ENCODE measurements at places on chromosomes 2 and 18.

DNA sequence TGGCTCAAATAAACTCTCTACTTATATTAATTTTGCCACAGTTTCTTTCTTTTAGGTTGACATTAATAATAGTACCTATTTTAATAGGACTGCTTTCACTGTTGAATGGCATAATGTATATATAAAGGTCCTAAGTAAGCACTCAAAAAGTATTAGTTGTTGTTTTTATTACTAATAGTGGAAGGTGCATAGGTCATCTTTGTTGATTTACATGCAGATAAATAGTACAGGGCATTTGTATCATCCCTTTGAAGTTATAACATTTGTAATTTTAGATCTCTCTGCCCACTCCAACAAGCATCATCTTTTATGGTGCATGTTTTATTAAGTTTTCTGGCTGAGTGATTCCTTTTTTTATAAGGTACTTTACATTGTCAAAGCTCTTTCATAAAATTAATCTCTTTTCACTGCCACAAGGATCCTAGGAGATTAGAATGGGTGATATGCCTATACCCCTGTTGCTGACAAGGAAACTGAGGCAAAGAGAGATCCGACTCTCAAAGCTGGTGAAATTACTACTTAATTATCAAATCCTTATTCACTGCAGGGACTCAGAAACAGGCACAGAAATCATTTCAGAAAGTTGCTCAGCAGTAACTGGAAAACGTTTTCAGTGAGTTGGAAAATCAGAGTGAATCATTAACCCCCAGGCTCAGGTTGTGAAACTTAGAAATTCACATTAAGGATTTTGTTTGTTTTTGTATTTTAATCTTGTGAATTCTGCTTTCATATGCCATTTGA, 299.6 kb downstream of the AGPS start:
- no peak for DNase-seq

DNA sequence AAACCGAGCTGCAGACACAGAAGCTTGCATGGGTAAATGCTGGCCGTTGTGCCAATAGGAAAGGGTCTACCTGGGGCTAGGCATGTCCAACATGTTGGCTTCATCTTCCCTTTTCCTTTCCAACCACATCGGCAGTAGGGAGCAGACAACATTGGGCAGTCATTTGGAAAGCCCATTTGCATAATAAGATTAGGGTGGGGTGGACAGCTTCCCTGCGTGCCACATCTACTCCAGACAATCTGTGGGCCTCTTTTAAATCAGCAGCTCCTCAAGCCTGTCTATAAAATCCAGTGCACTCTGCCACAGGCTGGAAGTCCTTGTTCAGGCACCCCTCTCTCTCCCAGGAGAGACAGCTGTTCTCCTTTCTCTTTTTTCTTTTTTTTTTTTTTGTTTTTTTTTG, 203.6 kb upstream of the KYNU start:
- DNase-seq: no peak

DNA sequence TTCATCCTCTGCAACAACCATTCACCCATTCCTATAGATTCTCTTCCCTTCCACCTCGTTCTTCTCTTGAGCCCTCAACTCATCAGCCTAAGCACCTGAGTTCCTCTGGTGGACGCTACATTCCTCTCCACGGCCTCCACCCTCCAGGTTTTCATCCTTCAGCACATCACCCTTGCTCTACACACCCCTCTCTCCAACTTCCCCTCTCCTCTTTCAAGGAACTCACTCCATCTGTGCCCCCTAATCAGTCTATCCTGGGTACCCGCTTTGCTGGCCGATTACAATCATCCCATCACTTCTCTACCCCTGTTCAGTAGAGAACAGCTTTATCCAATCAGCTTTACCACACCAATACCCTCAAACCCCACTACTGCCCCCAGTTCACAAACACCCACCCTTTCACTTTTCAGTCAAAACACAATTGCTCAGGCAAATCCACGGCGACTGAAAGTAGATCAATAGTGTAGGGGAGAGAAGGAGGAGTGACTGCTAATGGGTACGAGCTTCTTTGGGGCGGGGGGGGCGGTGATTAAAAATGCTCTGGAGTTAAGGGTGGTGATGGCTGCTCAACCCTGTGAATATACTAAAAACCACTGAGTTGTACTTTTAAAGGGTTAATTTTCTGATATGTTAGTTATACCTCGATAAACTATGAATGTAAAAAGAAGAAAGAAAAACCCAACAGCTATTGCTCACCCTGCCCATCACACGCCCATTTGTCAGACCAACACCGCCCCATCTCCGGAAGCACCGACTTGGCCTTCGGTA, 857 bp downstream of the DYM start:
- DNase-seq: peak; percentile 51

- DNase-seq: no peak
These were observed 129.0 kb downstream of the GALNT1 start for GRCh38 chr18:35710581-35710980.

GRCh38 chr18:21196426-21196825, 45.6 kb upstream of the GREB1L start:
- no peak for DNase-seq

Measured in GM10248 (cell line).